ENCODE measurements at places on chromosomes 7 and 10.
A peak's percentile ranks its signal among the peaks of the same experiment; 100 is the strongest.

GRCh38 chr10:121252756-121253155 lies 345.5 kb downstream of the FGFR2 start:
- DNase-seq = no peak

DNA sequence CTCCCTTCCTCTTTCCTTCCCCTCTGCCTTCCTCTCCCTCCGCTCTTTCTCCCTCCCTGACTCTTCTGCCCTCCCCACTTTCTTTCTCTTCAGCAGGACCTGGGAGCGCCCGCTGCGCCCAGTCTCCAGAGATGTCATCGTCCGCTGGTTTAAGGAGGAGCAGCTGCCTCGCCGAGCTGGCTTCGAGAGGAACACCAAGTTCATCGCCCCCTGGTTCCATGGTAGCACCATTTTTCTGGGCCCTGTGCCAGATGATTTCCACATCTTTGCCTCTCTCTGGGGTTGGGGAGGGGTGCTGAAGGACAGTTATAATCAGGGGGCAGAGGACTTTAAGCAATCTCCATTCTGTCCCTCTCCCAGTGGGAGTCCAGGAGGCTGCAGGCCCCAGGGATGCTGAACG lies 71.6 kb downstream of the SH2D4B start:
- DNase-seq = no peak

DNA sequence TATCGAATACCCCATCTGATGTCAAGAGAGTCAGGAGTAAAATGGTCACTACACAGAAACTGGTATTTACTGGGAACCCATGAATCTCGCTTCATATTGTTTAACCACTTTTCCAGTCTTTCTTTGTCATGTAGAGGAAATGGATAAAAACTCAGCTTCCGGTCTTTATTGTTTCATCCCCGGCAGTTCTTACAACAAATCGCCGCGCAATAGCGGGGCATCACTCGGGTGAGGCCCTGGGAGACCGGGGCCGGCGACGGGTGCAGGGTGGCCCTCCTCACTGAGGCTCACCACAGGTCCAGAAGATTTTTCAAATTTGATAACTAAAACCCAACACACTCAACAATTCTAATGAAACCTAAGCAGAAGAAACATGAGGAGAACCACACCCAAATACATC lies 35.6 kb upstream of the PTPRN2 start:
- no peak for DNase-seq

- DNase-seq = no peak
Observed at GRCh38 chr7:33191340-33191739, 62.0 kb downstream of the BBS9 start.

GRCh38 chr10:110815354-110816004 lies 56.2 kb upstream of the PDCD4 start:
- DNase-seq = no peak

DNA sequence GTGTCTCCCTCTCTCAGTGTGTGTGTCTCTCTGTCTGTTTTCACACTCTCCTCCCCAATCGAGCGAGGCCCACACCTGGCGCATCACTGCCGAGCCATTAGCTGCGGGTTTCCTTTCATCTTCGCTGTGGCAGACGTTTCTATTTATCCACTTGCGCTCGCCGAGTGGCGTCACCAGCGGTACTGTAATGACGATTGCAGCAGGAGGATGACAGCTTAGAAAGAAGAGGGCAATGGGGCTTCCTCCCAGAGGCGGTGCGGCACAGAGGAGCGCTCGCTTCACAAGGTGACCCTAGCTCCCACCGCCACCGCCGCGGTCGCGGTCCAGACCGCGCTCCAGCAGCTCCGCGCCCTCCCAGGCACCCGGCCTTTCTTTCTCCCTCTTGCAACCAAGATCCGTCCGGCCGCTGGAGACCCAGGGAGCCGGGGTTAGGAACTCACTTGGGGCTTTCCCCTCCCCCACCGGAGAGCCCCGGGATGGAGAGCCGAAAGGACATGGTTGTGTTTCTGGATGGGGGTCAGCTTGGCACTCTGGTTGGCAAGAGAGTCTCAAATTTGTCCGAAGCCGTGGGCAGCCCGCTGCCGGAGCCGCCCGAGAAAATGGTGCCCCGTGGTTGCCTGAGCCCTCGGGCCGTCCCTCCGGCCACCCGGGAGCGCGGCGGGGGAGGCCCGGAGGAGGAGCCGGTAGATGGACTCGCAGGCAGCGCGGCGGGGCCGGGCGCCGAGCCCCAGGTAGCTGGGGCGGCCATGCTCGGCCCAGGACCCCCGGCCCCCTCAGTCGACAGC lies at the start of gene EVX1:
TSS of gene EVX1 (plus strand) at position 248 of the 785 bp plus-strand sequence. CDS start at position 477, 229 bp downstream.
- peak; percentile 26 for DNase-seq

- DNase-seq = no peak
Observed at GRCh38 chr10:97923057-97923456, 73.4 kb downstream of the GOLGA7B start.

- DNase-seq = peak; percentile 53
Observed at GRCh38 chr10:71812016-71812912, 38.8 kb downstream of the PSAP start.

- DNase-seq = no peak
Observed at GRCh38 chr7:7609330-7609729, 31.2 kb upstream of the UMAD1 start.

DNA sequence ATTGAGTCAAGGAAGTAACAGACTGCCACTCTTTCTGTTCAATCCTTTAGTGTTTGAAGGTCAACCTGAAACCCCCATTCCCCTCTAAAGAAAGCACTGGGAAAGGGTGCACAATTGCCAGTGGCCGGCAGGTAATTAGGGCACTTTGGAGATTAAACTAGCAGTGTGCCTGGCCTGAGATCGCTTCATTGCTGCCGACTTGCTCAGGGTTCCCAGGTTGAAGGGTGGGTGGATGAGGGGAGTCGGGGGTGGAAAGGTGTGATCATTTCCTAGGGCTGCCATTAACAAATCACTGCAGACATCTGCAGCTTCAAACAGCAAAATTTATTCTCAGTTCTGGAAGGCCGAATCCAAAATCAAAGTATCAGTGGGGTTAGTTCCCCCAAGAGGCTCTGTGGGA lies 16.3 kb upstream of the BTBD16 start:
- DNase-seq = no peak

GRCh38 chr10:68125772-68126171 lies 16.5 kb downstream of the MYPN start:
- DNase-seq = no peak

- no peak for DNase-seq
Observed at GRCh38 chr7:47103498-47104205, 478.3 kb downstream of the TNS3 start.

- no peak for DNase-seq
Observed at GRCh38 chr7:141442781-141443180, 108.4 kb upstream of the AGK start.

DNA sequence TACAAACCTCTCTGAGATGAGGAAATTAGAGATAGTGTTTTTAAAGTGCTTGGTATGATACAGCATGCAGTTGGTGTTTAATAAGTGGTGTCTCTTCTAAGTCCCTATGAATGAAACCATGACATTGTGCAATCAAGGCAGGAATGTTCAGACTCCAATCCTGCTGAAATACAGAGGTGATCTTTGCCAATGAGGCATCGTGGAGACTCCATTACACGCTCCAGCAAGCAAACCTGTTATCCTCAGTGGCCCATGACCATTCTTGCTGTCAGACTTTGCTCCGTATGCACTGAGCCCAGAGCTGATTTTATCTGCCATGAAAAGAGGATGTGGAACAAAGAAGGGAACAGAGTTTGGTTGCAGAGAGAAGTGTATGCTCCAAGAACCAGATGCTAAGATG lies 47.3 kb downstream of the CDHR3 start:
- no peak for DNase-seq

GRCh38 chr10:90420637-90421318 lies 437.1 kb downstream of the HTR7 start:
- DNase-seq = no peak

DNA sequence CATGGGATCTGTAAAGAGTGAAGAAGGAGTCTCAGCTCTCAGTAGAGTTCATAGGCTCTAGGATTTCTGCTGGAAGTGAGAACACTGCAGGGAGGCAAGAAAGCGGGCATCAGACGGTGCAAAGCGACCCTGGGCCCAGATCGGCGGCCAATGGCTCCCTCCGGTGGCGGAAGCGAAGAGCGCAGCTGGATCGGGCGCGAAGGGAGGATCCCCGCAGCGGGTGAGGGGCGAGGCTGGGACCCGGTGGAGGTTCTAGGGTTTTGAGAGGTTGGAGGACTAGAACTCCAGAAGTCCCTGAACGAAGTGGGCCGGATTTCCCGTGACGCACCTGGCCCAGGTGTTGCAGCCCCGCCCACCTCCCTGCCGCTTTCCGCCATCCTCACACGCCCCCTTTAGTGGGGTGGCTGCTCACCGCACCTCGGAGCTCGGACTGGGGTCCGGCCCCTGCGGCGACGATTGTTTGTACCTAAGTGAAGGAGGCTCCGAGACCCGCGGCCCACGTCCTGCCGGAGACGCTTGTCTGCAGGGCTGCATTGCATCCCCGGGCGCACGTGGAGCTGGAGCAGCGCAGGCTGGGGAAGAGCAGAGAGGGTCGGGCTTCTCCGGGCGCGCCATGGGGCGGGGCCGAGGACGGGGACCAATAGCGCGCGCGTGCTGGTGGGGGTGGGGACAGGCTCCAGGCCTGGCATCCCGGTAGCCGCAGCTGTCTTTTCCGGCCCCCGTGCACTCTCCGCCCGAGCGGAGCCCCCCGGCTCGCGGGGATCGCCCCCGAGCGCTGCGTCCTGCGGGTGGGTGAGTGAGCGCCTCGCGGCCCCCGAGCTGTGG lies at the start of gene SLC12A9:
TSS of gene SLC12A9 (plus strand) at position 666 of the 825 bp plus-strand sequence. CDS start 1,485 bp downstream, outside the sequence.
- DNase-seq = peak; percentile 80

GRCh38 chr10:89475591-89475998 lies 59.8 kb downstream of the SLC16A12 start:
- DNase-seq = no peak

DNA sequence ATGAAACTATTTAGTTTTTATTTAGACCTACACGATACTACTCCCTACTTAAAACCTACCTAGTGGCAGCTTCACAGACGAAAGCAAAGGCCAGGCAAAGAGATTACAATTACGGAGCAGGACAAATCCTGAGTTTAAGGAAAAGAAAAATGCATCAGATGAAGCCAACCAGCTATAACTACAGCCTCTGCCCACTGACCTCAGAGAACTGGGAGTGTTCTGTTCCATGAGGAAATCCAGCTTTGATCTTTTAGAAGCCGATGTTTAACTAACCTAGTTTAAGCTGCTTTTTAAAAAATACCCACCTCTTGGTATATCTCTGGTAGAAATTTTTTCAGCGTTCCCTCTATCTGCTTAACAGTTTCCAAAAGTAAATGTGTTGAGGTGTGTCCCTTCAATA lies 3.0 kb upstream of the UPF2 start:
- DNase-seq = no peak

GRCh38 chr10:119209736-119210355 lies 2.5 kb downstream of the GRK5 start:
- DNase-seq = no peak

DNA sequence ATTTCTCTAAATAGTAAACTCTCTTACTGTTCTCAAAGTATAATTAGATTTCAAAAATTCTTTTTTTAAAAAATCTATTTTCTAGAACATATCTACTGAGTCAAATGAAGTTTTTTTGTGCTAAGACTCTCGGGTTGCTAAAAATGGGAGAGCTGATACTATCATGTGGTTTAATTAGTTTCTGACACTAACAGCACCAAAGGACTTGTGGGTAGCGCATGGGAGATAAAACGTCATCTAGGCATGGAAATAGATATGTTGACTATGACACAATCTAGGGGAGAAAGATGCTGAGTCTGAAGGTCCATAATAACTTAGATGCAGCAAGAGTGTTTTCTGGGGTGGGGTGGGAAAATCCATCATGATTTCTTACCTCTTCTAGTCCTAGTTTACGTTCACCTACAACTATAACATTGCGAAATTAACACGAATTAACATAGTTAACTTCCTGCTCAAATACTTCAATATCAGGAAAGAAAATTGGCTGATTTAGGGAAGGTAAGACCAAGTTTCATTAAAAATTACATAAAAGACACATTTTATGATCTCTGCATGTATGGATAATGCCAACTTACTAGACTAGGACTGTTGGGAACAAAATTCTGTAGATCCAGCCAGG lies 14.3 kb upstream of the ARMC3 start:
- DNase-seq = no peak

- peak; percentile 84 for DNase-seq
Observed at GRCh38 chr7:75642810-75643486, 95.8 kb downstream of the HIP1 start.

DNA sequence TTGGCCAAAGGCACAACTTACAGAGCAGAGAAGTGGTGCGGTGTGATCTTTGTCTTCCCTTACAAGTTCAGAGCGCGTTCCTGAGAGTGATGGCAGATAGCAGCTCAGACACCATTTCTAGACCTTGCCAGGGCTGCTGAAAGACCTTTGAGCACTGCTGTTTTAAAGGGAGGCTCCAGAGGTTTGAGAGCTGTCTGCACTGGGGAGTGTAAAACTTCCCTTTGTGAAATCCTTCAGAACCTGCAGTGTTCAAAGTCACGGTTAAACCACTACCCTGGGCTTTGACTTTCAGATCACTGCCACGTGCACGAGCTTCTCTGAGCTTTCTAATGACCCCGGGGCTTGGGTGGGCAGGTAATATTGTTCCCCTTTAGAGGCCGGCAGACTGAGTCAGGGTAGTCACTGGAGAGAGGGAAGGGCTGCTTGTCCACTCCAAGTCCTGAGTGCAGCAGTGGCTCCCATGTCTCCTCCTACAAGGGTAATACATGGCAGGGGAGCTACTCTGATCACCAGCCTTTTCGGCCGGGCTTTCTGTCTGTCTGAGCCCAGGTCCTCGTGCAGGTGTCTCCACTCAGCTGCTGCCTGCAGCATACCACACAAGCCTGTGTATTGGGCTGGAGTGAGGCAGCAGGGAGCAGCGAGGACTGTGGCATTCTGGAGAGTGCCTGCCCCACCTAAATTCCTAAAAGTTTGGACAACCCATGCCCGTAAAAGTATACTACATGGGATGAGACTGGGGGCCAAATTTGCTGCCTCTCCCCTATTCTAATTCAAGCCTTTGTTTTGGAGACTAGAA lies 63.3 kb downstream of the ZMIZ1 start:
- no peak for DNase-seq
